ENCODE measurements at places on chromosomes 2 and 18.

- no peak for DNase-seq
Measured at GRCh38 chr2:174465327-174465726, 21.5 kb downstream of the GPR155 start.

DNA sequence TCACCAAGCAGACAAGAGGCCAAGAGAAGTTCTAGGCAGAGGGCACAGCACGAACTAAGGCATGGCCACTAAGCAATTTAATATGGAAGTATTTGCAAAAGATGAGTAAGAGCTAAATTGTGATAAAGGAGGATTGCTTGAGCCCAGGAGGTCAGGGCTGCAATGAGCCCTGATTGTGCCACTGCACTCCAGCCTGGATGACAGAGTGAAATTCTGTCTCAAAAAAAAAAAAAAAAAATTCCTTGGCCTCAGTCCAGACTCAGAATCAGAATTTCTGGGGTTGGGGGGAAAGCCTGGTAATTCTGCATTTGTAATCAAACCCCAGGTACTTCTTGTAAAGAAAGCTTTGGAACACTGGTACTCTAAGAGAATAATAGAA is 46.8 kb upstream of the RTN4 start:
- DNase-seq: no peak

DNA sequence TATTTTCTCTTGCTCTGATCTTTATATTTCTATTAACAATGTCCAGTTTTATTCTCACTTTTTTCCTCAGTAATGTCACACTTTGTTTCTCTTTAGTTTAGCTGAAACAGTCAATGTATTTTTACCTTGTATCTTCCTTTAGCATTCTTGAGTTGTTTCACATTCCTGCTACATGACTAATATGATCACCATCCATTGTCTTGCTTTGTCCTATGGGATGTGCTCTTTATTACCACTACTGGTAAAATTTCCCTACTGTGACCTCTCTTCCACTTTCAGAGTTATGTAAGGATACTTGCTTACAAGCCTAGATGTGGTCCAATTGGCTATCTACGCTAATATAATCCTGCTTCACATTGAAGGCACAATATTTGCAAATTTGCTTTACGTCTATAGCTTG is 457.9 kb downstream of the PIK3C3 start:
- peak; percentile 16 for DNase-seq

DNA sequence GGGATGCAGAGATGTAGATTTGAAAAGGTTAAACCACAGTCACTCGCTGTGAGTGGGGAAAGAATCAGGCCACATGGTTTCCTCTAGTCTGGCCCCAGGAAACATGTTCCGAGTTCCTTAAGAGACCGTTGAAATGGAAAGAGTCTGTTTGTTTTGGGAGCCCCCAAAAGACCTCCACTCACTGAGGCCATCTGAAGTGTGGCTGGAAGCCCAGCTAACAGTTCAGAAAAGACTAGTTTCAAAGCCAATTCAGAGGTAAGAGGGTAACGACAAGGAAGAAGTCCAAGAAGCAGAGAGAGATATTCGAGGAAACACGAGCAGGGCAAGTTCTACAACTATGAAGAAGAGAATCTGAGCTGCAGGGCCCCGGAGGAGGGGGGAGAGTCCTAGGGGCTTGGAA is 61.0 kb downstream of the APOB start:
- no peak for DNase-seq

GRCh38 chr2:23585273-23586170 is 200.5 kb downstream of the KLHL29 start:
- DNase-seq: no peak

- no peak for DNase-seq
Measured at GRCh38 chr2:64456293-64456692, 2.3 kb downstream of the LGALSL start.

GRCh38 chr2:6966446-6966940 is 49.3 kb downstream of the RNF144A start:
- no peak for DNase-seq

- no peak for DNase-seq
Measured at GRCh38 chr18:77012120-77012519, 120.5 kb downstream of the MBP start.

DNA sequence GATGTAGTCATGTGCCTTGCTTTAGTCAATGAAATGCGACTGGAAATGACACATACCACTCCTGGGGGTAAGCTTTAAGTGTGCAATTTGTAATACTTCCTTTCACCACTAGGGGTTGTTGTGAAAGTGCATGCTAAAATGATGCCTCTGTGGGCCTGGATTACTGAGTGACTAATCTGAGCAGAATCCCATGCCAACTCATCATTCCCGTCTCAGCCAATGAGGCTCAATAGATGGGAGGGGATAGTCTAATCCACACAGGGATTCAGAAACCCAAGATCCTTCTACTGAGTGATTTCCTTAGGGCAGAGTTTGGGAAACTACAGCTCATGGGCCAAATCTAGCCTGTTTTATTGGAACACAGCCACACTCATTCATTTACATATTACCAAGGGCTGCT is 54.0 kb downstream of the HRH4 start:
- DNase-seq: peak; percentile 74

GRCh38 chr2:113877711-113878598 is 11.9 kb upstream of the ACTR3 start:
- peak; percentile 80 for DNase-seq

- DNase-seq: no peak
Measured at GRCh38 chr2:119108186-119108585, 50.4 kb downstream of the C1QL2 start.

DNA sequence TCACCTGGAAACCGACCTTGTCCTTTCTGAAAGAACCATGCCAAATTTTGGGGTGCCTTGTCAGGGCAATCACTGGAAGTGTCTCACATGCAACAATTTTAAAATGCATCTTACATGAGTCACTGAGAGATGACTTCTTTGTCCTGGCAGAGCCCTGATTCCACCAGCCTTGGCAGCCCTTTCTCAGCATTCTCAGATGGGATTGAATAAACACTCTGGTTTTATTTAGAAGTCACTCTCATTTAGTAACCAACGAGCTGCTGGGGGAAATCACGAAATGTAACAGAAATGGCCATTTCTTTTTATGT is 3.8 kb upstream of the ATP8B1 start:
- DNase-seq: peak; percentile 47

GRCh38 chr2:155703917-155704316 is 628.6 kb downstream of the NR4A2 start:
- DNase-seq: no peak

GRCh38 chr18:75267643-75268363 is 57.2 kb downstream of the TSHZ1 start:
- no peak for DNase-seq

- DNase-seq: no peak
Measured at GRCh38 chr2:163919717-163920116, 183.9 kb upstream of the FIGN start.

DNA sequence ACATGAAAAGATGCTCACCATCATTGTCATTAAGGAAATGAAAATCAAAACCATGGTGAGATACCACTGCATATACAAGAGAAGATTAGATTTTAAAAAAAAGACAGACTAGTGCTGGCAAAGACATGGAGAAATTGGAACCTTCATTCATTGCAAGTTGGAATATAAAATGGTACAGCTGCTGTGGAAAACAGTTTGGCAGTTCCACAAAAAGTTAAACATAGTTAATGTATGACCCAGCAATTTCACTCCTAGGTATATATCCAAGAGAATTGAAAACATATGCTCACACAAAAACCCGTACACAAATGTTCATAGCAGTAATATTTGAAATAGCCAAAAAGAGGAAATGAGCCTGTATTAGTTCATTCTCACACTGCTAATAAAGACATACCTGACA is 33.7 kb upstream of the MBOAT2 start:
- DNase-seq: no peak

- no peak for DNase-seq
Measured at GRCh38 chr2:100522430-100522829, 40.4 kb upstream of the PDCL3 start.

GRCh38 chr2:16389611-16390010 is 276.0 kb downstream of the CYRIA start:
- DNase-seq: no peak

DNA sequence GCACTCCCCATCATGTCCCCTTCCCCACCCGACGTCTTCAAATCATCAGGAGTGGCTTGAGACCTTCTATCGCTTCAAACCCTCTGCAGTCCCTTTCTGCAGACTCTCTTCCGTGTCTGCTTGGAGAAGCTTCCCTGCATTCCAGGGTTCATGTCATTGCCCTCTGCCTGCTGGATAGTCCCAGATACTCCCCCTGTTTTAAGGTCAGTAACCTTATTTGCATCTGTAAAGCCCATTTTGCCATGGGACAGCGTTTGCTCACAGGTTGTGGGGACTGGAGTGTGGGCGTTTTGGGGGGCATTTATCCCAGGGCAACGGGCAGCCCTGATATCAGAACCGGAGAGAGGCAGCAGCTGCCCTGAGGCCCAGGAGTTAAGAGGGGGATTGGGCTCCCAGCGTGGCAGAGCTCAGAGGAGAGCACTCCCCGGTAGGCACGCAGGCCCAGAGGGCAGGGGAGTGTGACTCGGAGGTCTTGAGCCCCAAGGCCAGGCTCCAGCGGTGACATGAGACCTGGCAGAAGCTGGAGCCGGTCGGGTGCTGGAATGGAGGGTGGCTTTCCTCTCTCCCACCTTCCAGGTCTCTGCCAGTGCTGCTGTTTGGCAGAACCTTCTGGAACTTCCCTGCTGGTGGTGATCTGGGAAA is 73.8 kb downstream of the RTP5 start:
- no peak for DNase-seq
